ENCODE measurements at places on chromosomes 16 and 17. TPM values are rescaled to one million over a fixed set of nuclear protein-coding genes. Genes with fewer than 3 reads are reported as not detected.

DNA sequence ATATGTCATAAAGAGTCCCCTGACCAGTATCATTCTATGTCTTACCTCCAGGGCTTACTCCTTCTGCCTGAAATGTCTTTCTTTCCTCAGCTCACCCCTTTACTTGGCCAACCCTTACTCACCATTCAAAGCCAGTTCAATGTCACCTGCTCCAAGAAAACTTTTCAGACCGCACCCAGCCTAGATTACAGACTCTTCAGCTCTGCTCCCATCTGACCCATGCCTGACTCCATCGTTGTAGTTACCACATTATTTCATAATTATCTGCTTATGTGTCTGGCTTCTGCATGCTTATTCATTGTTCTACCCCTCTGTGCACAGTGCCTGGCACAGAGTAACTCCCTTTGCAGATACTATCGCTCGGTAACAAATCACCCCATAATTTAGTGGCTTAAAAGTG is 62.5 kb upstream of the TOB1 start:
- DNase-seq, result no peak

- peak; percentile 54 for DNase-seq
These were observed 33.7 kb downstream of the IST1 start for GRCh38 chr16:71929048-71929447.

DNA sequence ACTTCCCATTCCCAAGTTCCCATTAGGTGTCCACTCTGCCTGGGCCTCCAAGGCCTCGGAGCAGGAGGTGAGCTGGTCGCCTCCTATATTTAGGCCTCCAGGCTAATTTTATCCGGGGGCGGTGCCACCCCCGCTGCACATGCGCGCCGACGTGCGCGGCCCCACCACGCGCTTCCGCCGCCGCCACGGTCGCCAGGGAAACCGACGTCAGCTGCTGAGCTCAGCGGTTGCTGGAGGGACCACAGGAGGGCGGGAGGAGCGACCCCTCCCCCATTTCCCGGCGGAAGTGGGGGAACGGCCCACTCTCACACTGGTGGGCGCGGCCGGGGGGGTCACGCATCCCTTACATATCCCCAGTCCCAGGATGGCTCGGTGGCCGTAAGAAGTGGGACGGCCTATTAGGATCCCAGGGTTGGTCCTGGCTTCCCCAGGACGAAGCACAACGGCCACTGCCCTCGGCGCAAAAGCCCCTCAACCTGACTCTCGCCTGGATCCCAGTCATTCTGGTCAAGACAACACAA is 1.0 kb downstream of the PER1 start:
- peak; percentile 92 for DNase-seq

DNA sequence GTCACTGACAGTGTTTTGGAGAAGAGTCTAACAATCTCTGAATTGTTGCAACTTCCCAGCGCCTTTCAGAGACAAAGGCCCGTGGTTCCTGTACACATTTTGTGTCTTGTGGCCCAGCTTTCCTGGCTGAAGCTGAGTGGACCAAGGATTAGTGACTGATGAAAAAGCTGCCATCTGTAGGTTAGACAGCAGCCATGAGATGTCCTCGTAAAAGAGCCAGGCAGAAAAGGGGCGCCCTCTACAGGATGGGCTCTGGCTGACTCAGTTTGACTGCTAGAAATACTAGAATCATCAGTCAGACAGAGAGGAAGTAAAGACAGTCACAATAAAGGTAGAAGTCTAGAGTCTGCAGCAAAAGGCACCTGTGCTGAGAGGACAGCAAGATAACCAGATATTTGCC is 26.5 kb upstream of the NF1 start:
- peak; percentile 18 for DNase-seq

The MT4 gene
- not detected for total RNA-seq

The GP2 gene
- not detected for total RNA-seq

GRCh38 chr17:61382796-61383688 is 16.6 kb upstream of the TBX2 start:
- DNase-seq, result no peak

The GLTPD2 gene
- total RNA-seq, result not detected

The PHF23 gene
- 121 TPM for total RNA-seq

DNA sequence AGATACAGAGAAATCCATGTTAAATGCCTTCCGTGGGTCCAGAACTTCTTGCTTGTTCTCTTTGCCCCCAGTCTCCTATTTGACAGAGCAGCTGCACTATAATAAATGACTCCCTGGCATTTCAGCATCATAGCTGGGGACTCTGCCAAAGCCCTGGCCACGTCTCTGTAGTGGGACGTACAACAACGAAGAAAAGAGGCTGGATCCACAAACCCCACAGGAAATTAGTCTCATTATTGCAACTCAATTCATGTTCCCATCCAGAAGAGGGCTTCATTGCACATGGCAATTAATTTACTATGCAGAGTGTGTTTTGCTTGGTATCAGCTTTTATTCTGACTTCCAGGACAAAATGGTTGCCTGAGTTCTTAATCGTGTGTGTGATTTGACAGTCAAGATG is 121.3 kb downstream of the CDH13 start:
- no peak for DNase-seq

- peak; percentile 47 for DNase-seq
These were observed 122.1 kb downstream of the SKAP1 start for GRCh38 chr17:48307814-48308411.

GRCh38 chr16:79769270-79769927 is 168.9 kb upstream of the MAF start:
- DNase-seq, result peak; percentile 22

The CDH5 gene
- not detected for total RNA-seq

The GSG1L2 gene
- not detected for total RNA-seq

DNA sequence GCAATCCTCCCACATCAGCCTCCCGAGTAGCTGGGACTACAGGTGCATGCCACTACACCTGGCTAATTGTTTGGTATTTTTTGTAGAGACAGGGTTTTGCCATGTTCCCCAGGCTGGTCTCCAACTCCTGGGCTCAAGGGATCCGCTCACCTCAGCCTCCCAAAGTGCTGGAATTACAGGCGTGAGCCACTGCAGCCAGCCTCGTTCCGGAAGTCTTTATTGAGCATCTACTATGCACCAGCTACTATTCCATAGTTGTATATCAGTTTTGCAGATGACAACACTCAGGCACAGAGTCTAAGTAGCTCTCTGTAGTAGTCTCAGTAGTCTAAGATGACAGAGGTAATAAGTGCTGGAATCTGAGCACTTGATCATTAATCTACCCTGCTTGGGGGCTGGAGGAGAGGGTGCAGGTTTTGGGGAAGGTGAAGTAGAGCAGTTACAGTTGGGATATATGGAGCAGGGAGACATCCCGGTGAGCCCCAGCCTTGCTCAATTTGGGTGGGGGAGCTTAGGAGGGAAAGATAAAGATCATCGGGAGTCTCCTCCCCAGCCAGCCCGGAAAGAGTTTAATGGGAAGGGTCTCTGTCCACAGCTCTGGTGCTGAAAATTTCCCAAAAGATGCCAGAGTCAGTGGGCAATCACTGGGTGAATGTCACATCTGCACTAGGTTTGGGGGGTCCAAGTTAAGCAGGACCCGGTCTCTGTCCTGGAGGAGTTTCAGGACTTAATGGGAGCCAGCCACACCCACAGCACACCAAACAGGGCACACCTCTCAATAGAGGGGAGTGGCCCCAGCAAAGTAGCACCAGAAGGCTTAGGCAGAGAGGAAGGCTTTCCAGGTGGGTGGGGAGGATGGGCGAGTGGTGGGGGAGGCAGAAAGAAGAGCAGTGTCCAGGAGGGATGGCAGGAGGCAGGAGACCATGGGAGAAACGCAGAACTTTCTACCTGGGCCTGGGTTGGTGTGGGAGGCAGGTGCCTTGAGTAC is 1.7 kb downstream of the OTOP3 start:
- DNase-seq, result no peak

DNA sequence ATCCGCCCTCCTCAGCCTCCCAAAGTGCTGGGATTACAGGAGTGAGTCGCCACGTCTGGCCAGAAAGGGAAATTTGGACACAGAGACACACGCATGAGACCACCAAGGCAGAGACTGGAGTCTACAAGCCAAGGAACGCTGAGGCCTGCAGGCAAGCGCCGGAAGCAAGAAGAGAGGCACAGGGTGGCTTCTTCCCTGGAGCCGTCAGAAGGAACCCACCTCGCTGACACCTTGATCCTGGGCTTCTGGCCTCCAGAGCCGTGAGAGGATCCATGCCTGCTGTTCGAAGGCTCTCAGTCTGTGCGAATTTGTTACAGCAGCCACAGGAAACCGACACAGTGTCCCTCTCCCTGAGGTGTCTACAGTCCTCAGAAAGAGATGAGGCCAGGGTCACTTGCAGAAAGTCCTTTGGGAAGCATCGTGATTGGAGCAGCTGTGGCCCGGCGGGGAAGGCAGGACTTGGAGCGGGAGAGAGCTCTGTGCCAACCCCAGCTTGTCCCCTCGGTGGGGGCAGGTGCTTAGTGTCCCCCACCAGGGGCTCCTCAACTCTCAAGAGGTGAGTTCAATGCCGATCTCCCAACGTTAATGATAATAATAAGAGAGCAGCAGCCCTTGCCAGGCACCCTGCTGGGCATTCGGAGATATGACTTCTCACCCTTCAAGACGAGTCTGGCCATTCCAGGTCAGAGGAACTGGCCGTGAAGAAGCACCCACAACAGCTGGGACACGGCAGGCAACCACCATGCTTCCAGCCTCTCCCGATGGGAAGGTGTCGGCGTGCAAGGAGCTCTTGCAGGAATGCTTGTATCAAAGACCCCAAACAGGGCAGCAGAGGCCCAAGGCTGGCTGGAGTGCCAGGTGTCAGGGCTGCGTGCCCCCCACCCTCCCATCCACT is 68.4 kb upstream of the TNRC6C start:
- no peak for DNase-seq

DNA sequence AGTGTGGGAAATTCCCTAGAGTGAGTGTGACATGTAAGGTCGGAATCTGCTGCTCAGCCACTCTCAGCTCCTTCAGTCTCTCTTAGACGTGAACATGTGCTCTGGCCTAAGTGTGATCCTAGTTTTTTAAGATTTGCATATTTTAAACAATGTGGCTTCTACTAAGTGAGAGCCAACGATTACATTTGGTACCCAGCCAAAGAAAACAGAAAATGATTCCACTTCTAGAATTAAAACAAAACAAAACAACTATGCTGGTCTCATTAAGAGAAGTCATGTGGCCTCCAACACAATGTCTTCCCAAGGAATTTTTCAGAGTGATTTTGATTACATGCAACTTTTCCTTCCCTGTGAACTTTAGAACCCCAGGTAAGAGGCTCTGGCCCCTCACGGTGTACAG is 10.1 kb downstream of the TMEM238L start:
- no peak for DNase-seq

The CD300H gene
- not detected for total RNA-seq

DNA sequence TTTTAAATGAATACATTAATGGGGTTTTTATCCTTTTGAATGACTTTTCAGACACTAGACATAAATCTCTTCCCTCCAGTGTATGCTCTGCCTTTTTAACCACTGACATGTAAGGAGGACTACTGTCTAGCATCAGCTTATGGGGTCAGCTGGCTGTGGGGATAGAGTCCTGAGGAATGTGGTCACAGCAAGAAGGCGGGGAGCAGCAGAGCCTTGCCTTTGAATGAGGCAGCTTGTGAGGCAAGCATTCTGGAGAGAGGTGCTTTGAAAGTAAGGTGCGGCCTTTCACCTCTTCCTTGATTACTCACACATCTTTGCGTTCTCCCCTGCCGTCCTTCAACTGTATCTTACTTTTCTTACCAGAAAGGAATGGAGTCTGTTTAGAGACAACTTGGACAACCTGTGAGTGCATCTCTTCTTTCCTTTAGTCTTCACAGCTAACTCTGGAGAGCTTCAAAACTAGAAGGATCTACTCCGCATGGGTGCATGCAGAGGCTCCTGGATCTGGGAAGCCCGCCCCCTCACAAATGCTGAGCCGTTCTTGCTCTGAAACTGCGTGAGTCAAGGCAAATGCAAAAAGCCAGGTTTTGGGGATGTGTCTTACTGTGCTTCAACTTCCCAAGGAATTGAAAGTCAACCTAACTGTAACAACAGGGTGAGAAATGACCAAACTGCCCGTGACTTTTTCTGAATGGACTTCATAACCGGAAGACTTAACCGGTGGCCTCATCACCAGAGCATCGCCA is 49.9 kb downstream of the ADCY7 start:
- DNase-seq, result no peak

The FKBP10 gene
- total RNA-seq, result 207 TPM

GRCh38 chr16:3401719-3402397 is 843 bp downstream of the ZNF174 start:
- peak; percentile 13 for DNase-seq

The KSR1 gene
- total RNA-seq, result 6.0 TPM

The MAPT gene
- total RNA-seq, result not detected

DNA sequence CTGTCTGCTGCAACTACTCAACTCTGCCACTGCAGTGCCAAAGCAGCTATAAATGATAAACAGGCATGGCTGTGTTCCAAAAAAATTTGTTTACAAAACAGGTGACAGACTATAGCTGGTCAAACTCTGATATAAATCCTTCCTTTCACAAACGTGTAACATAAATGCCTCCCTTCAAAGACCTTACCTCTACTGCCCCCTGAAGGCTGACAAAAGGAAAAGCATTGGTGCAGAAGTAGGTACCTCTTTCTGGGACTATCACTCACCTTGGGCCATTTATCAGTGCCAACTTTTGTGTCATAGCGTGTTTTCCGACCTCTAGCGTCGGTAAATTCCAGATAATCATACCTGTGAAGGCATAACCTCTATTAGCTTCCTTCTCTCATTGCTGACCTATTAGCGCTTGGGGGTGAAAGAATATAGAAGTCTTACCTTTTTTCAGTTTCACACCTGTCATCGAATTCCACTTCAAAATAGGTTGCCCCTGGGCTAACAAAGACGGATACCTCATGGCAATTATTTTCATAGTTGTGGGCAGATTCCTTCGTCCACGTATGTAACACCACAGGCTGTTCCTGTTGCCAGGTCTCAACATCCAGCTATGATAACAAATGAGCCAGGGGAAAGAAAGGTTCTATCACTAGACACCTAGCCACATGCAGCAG is 67.9 kb downstream of the ZZEF1 start:
- peak; percentile 58 for DNase-seq

DNA sequence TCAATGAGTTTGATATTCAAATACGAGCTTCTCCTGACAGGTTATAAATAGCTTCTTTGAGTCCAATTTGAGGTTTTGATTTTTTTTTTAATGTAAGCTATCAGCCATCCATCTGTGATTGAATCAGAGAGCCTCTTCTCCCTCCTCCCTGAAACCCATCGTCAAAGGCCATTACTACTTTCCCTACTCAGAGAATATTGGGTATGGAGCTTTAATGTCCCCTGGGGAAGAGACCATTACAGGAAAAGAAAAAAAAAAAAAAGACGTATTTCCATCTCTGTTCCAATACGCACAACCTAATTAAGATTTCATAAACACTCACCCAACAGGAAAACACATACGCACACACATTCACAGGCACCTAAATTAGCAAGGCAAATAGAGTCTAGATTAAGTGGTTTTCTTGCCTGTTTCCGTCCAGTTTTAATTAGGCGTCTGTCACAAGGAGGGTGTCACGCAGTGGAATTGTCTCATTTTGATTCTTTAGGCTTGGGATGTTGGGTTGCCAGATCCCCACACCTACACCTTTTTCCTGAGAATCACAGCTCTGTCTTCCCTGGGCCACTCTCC is 194.3 kb upstream of the RPL38 start:
- DNase-seq, result no peak

GRCh38 chr17:13421581-13422130 is 180.1 kb downstream of the HS3ST3A1 start:
- DNase-seq, result no peak

All from G401 (cell line).